ENCODE measurements at places on chromosomes 13 and 19. TPM values are rescaled to one million over a fixed set of nuclear protein-coding genes. Genes with fewer than 3 reads are reported as not detected.

The RFPL4A gene
- 0.14 TPM for polyA plus RNA-seq

The CD37 gene
- 35.1 TPM for polyA plus RNA-seq

The FFAR2 gene
- polyA plus RNA-seq, result 0.25 TPM

The CATSPERD gene
- not detected for polyA plus RNA-seq

The TRIP10 gene
- polyA plus RNA-seq, result 90.7 TPM

The CCDC8 gene
- 63.5 TPM for polyA plus RNA-seq
